ENCODE measurements at places on chromosomes 1 and 21. TPM values are rescaled to one million over a fixed set of nuclear protein-coding genes. Genes with fewer than 3 reads are reported as not detected.
A peak's percentile ranks its signal among the peaks of the same experiment; 100 is the strongest.

GRCh38 chr1:205800981-205801703 is 11.9 kb downstream of the SLC41A1 start:
- H3K27me3 ChIP-seq, result no peaks in the 10 kb centered on the region
- no peak for DNase-seq
- peaks cover 16% of the 10 kb centered on the region for H3K4me1 ChIP-seq
- no peak overlapping the region for H3K4me3 ChIP-seq
- peak overlapping the region; percentile 9 for H3K27ac ChIP-seq
- peaks cover 8% of the 10 kb centered on the region for H3K36me3 ChIP-seq

GRCh38 chr1:99622702-99623347 is 23.1 kb upstream of the PALMD start:
- no peaks in the 10 kb centered on the region for H3K27me3 ChIP-seq
- no peak overlapping the region for H3K4me3 ChIP-seq
- no peaks in the 10 kb centered on the region for H3K4me1 ChIP-seq
- H3K27ac ChIP-seq, result no peak overlapping the region
- H3K36me3 ChIP-seq, result no peaks in the 10 kb centered on the region
- DNase-seq, result no peak

DNA sequence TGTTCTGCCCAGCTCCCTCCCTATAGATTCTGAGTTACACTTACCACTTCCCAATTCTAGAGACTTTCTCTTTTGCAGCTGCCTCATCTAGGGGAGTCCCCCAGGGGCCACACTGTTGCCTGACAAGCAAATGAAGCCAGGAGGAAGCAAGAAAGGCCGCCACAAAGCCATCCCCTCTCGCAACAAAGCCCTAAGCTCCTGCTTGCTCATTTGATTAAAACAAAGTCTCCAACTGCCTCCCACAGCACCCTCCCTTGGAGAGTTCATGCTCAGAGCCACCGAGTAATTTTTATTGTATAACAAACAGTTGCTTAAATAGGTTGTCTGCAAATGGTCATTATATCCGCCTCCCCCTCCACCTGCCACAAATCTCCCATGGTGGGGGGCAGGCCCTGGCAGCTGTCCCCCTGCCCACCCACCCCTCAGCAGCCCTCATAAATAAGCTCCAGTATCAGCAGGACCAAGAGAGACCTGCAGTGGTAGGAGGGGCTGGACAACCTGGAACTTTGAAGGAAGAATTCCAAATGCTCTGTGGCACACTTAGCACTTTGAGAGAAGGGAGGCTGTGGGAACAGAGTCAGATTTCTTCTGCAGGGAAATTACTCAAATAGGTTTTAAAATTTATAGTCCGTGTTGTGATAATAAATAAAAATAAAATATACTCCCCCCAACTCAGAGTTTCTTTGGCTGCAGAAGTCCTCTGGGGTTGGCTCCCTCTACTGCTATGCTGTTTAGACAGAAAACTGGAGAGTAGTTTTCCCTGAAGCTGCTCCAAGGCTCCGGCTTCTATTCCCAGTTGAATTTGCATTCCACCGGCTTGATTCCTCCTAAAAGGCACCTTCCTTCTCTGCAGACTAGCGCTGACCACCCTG is 237.5 kb downstream of the TTLL7 start:
- no peaks in the 10 kb centered on the region for H3K27me3 ChIP-seq
- H3K4me1 ChIP-seq, result no peaks in the 10 kb centered on the region

DNA sequence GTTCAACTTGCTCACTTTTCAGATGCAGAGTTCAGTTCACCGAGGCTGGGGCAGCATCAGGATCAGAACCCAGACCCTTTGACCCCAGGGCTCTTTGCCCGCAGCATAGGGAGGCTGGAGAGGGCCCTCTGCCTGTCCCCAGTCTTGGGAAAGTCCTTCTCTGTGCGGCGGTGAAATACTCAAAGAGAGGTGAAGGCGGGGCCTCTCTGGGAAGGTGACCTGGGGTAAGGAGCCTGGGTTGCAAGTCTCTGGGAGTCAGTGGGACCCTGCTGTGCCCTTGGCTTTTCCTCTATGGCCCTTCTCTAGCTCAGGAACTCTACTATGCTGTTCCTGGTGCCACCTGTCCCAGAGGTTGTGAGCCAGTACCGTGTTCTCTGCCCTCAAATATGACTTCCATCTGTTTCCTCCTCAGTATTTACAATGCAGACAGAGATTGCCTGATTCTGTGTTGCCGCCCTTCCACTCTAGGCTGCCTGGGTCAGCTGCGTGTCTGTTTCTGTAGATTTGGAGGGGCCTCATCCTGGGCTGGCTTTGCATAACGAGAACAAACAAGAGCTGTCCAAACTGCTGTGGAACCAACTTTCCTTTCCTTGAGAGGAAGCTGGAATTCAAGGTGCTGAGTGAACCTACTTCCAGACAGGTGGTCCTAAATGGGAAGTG is 18.7 kb upstream of the ZBTB21 start:
- DNase-seq, result no peak
- H3K4me3 ChIP-seq, result no peak overlapping the region
- no peaks in the 10 kb centered on the region for H3K4me1 ChIP-seq
- H3K27ac ChIP-seq, result no peak overlapping the region
- H3K27me3 ChIP-seq, result no peaks in the 10 kb centered on the region

DNA sequence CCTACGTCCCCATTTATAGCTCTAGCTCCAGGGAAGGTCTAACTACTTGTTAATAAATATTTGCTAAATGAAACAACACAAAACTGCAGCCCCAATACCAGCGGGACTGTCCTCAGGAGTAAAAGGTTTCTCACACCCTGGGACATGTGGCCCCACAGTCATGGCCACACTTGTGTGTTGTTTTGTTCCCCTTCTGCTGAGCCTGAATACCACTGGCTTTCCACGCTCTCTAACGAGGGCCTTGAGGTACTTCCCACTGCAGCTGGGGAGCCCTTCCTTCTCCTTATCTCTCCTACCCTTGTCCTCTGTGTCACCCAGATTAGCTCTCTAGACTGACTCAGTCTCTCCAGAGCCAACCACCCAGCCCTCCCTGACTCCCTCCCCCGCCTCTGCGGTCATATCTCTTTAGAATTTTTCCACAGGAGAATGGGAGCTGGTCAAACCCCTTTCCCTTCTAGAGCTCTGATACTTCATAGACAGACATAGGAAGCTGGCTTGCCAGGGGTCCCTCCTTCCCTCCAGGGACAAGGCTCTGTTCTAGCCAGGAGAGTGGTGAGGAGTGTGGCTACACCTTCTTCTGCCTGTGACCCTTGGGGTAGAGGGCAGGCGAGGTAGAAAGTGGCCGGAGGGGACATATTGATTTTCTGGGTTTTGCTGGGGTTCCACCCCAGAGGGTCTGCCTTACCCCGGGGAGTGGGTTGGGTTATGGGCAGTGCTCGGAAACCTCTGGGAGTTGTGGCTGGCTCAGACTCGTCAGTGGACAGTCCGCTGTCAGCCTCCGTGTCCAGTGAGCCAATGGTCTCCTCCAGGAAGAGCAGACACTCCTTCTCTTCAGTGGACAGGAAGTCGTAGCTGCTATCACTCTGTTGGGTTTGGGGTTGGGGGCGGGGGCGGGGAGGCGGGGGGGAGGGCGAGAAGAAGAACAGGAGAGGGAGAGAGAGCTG is 8.1 kb downstream of the C1orf116 start:
- H3K27me3 ChIP-seq, result no peaks in the 10 kb centered on the region
- no peak overlapping the region for H3K27ac ChIP-seq
- DNase-seq, result no peak
- no peaks in the 10 kb centered on the region for H3K36me3 ChIP-seq
- no peak overlapping the region for H3K4me3 ChIP-seq

DNA sequence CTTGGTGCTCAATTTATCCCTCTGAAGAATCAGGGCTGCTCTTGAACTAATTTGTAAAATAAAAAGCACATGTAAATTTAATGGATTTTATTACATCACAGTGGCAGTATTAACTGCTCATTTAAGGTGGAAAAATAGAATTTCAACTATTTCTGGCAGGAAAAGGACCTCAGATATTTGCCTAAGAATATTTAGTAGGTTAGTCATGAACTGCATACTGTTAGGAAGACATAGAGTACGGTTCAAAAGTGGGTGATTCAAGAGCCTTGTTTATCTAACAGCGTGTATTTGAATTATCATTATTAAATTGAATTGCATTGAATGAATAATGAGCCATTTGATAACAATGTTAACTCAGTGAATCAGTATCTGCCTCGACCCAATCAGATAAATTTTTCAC is 248.8 kb upstream of the PBX1 start:
- H3K27ac ChIP-seq, result no peak overlapping the region
- H3K27me3 ChIP-seq, result no peaks in the 10 kb centered on the region
- no peak for DNase-seq
- no peaks in the 10 kb centered on the region for H3K36me3 ChIP-seq

- H3K36me3 ChIP-seq, result no peaks in the 10 kb centered on the region
- no peak overlapping the region for H3K4me3 ChIP-seq
- H3K27me3 ChIP-seq, result no peaks in the 10 kb centered on the region
- peak; percentile 35 for DNase-seq
- no peaks in the 10 kb centered on the region for H3K4me1 ChIP-seq
- H3K27ac ChIP-seq, result no peak overlapping the region
These were observed 18.4 kb upstream of the LRRC3 start for GRCh38 chr21:44436958-44437357.

DNA sequence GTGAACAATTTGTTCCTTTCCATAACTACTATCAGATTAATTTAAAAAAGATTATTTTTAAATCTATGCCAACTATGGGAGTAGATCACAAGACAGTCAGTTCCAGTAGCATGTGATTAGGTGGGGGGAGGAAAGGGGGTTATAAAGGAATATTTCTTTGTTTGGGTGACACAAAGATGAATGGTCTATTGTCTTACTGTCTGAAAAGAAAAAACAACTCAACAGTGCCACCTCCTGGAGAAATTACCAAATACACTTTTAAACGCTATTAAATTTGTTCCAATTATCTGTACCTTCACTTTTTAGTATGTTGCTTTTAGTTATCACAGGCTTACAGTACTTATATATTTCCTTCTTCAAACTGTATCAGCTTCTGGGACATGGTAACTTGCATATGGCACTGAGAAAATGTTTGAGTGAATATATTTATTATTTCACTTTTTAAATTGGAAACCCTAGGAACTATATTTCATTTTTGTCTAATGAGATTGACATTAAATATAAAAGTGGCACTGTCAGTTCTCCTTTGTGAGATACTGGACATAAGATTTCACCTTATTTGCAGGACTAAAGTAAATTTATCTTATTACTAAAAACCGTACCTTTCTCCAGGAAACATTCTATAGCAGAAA is 1.7 kb upstream of the SORT1 start:
- H3K4me3 ChIP-seq, result no peak overlapping the region
- no peak overlapping the region for H3K27ac ChIP-seq
- DNase-seq, result no peak

DNA sequence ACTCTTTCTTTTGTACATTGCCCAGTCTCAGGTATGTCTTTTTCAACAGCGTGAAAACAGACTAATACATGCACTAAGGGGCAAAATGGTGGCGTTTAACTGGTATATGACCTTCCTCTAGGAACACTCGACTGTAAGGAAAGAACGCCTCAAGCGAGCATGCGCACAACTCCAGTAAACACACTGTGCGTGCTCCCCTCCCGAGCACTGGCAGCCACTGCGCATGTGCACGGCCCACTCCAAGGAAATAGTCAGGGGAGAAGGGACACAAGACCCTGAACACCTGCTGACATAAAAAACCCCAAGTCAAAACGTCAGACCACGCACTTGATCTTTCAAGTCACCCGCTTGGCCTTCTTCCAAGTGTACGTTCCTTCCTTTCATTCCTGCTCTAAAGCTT is 173.5 kb downstream of the NPHP4 start:
- no peaks in the 10 kb centered on the region for H3K36me3 ChIP-seq
- no peak for DNase-seq
- H3K27ac ChIP-seq, result no peak overlapping the region
- H3K4me1 ChIP-seq, result no peaks in the 10 kb centered on the region

DNA sequence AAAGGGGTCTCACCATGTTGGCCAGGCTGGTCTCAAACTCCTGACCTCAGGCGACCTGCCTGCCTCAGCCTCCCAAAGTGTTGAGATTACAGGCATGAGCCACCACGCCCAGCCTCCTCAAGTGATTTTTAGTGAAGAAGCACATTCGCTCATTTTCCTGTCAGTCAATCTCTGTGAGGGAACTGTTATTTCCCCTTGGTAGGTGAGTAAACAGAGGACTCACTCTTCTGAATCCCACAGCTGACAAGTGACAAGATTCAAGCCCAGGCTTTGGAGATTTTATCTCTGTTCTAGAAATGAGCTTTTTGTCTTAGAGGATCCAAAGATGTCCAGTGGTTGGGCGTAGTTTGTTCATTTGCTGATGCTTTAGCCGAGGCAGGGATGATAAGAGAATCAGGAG is 43.9 kb upstream of the TACSTD2 start:
- H3K4me3 ChIP-seq, result no peak overlapping the region
- no peak overlapping the region for H3K27ac ChIP-seq
- H3K4me1 ChIP-seq, result peaks cover 14% of the 10 kb centered on the region
- DNase-seq, result no peak
- H3K27me3 ChIP-seq, result no peaks in the 10 kb centered on the region

DNA sequence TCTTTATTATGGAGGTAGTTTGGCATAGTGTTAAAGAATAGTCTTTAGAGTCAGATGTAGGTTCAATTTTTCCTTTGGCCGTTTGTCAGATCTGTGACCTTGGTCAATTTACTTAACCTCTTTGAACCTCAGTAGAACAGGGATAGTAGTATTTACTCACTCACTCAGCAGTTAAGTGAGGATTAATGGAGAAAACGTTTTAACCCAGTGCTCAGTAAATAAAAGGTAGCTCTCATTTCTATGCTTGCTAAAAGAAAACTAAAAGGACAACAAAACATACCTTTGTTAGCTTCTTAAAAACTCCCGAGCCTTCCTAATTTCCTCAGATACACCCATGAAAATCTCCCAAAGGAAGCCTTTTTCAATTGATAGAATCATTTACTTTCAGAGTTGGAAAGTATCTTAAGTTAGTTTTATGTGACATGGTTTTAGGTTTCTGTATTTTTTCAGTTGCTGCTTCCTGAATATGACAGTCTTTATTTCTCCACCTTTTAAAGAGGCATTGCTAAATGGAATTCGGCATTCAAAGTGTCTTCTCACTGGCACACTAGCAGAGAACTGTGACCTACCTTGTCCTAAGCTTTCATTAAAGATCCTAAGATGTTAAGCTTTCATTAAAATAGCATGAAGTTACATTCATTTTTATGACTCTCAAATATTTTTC is 7.8 kb downstream of the ABCD3 start:
- peaks cover 27% of the 10 kb centered on the region for H3K4me1 ChIP-seq
- no peaks in the 10 kb centered on the region for H3K27me3 ChIP-seq
- no peak overlapping the region for H3K27ac ChIP-seq
- H3K4me3 ChIP-seq, result no peak overlapping the region
- no peaks in the 10 kb centered on the region for H3K36me3 ChIP-seq
- DNase-seq, result no peak

- H3K4me3 ChIP-seq, result no peak overlapping the region
- DNase-seq, result no peak
- no peak overlapping the region for H3K27ac ChIP-seq
- no peaks in the 10 kb centered on the region for H3K36me3 ChIP-seq
- no peaks in the 10 kb centered on the region for H3K27me3 ChIP-seq
- peaks cover 4% of the 10 kb centered on the region for H3K4me1 ChIP-seq
These were observed 120.5 kb downstream of the RUNX1 start for GRCh38 chr21:34928637-34929036.

- no peaks in the 10 kb centered on the region for H3K36me3 ChIP-seq
- no peaks in the 10 kb centered on the region for H3K4me1 ChIP-seq
- no peak overlapping the region for H3K27ac ChIP-seq
- no peaks in the 10 kb centered on the region for H3K27me3 ChIP-seq
- DNase-seq, result no peak
These were observed 28.4 kb downstream of the SLAMF6 start for GRCh38 chr1:160494620-160495019.

Gene SERTAD4
- 0.25 TPM for total RNA-seq

Gene MRPL55
- 35.7 TPM for total RNA-seq

Gene INTS11
- total RNA-seq, result 68.8 TPM

Gene EXTL1
- total RNA-seq, result 4.6 TPM

Gene RNU1-3
- 5,208 TPM for total RNA-seq

Gene HES3
- not detected for total RNA-seq
